ENCODE measurements at places on chromosomes 1 and 21. TPM values are rescaled to one million over a fixed set of nuclear protein-coding genes. Genes with fewer than 3 reads are reported as not detected.
A peak's percentile ranks its signal among the peaks of the same experiment; 100 is the strongest.

DNA sequence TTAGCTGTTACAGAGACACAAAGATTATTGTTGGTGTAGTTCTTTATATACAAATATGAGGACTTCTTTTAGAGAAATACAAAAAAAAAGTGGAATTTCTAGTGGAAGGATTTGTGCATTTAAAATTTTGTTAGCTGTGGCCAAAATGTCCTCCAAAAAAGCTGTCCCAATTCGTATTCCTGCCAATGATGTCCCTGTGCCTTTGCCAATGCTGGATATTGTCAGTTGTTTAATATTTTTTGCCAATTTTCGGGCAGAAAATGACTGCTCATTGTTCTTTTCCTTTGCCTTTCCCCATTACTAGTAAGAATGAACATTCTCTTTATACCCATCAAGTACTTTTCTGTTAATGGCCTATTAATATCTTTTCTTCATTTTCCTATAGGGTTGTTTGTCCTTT, 110.0 kb upstream of the HOOK1 start:
- no peak for DNase-seq

DNA sequence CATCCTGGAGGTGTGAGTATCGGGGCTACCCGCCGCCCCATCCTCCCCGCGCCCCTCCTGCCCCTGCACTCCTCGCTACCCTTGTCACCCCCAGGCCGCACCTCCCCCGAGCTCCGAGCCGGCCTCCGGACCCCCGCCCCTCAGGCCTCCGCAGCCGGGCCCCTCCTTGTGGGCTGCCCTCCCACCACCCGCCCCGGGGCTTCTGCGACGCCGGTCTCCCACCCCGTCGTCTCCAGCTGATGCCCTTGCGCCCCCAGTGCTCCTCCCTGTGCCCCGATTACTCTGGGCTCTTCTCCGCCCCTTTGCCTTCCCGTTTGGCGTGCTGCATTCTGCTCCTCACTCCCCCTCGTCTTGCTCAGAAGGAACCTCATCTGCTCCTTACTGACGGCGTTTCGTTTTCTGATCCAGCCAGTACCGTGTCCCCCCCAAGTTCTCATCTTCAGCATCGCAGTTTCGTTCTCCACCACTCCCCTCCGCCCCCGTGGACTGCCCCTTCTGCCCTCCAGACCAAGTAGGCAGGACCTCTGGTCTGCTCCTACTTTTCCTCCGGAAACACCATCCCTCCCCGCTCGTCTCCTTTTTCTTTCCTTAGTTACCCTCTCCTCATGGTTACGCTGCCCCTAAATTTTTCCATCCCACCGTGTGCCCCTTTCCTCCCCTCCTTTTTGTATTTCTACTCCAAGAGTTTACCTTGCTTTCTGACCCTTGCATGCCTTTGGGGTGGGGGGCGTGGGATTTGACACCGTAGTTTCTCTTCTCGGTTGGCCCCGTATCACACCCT, 841 bp downstream of the SNX27 start:
- DNase-seq: no peak

DNA sequence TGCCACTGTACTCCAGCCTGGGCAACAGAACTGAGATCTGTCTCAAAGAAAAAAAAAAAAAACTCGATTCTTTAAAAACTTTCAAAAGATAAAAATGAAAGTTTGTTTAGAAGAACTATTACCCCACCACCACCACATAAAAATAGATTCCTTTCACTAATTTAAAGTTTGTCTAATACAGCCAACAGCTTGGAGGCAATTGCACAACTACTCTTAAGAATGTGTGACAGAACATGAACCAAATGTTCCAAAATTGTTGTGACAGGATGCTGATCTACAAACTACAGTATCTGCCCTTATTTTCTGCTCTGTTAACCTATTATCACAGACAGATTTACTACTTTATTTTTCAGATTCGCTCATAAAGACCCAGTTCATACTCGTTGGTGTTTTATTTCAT, 5.5 kb upstream of the TGFBR3 start:
- DNase-seq: no peak

DNA sequence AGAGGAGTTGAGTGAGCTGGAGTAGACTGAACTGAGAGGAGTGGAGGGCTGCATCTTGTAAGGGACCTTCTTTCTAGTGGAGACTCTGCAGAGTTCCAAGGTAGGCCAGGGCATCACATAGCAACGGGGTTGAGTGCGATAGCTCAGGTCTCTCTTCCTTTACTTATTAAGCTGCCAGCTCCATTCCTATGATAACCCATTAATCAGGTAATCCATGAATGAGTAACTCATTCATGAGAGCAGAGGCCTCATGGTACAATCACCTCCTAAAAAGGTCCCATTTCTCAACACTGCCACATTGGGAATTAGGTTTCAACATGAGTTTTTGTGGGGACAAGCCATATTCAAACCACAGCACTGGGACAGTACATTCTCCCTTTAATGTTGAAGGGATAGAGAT, 21.3 kb downstream of the VN1R5 start:
- DNase-seq: no peak

- no peak for DNase-seq
Observed at GRCh38 chr1:239224100-239224499, 162.3 kb upstream of the CHRM3 start.

GPX7 gene
- 92.1 TPM for total RNA-seq

DNA sequence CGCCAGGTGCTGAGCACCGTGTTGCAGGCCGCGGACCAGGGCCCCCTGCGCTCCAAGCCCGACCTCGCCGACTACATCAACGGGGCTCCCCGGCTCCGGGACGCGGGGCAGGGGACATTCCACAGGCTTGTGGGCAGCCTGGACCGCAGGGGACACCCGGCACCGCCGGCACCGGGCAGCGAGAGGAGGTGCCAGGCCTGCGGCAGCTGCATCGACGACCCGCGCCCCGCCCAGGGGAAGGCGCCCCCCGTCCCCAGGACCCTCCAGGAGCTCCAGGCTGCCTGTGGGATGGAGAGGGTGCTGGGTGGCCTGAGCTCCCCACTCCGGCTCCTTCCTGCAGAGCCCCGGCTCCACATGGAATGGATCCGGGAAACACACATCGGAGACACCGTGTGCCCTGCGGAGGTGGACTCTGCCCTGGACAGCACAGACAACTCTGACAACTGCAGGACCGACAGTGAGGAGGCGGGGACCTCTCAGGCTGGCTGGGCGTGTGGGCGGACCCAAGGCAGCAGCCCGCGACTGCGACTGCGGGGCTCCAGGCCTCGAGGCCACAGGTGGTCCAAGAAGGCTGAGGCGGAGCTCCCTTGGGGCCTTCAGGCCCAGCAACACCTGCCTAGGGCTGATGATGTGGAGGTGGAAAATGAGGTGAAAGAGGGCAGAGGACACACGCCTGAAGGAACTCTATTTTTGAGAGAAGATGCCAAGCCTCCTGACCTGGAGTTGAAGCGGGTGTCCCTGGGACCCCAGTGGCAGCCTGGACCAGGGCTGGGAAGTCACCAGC, 22.8 kb downstream of the KIAA1614 start:
- DNase-seq: no peak

KRTAP12-2 gene
- total RNA-seq: under 0.01 TPM

DNA sequence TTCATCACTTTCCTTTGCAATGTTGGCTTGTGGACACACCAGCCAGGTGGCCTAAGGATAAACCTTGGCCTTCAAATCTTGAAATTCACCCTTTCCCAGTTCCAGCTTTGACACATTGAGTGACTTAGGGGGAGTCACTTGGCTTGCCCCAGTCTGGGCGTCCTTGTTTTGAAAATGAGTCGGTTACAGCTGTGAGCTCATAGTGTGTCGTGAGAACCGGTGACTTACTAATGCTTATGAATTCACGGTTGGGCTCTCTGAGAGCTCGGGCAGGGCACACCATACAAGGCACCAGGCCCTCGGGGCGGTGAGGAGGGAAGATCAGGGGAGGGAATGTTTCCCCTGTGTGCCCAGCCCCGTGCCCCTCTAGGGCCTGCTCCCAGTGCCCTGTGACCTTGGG, 126.9 kb upstream of the TMPRSS2 start:
- DNase-seq: no peak

DNA sequence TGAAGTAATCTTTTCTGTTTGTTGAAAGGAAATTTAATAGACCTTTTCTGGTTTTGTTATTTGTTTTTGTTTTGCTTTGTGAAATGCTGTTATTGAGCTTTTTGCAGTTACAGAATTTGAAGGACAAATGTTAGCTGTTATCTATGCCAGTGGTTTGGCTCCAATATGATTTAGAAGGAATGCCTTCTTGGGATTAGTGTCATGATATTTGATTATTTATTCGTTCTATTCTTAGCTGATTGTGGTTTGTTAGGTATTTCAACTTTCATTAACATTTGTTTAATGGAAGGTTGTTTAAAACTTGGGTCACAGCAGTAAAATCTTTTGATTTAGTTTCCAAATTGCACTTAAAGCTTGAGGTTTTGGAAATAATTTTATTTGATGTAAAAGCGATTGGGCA, 33.5 kb downstream of the ADGRL2 start:
- DNase-seq: no peak

GRCh38 chr1:19454265-19455146, 30.8 kb downstream of the CAPZB start:
- peak; percentile 47 for DNase-seq

DNA sequence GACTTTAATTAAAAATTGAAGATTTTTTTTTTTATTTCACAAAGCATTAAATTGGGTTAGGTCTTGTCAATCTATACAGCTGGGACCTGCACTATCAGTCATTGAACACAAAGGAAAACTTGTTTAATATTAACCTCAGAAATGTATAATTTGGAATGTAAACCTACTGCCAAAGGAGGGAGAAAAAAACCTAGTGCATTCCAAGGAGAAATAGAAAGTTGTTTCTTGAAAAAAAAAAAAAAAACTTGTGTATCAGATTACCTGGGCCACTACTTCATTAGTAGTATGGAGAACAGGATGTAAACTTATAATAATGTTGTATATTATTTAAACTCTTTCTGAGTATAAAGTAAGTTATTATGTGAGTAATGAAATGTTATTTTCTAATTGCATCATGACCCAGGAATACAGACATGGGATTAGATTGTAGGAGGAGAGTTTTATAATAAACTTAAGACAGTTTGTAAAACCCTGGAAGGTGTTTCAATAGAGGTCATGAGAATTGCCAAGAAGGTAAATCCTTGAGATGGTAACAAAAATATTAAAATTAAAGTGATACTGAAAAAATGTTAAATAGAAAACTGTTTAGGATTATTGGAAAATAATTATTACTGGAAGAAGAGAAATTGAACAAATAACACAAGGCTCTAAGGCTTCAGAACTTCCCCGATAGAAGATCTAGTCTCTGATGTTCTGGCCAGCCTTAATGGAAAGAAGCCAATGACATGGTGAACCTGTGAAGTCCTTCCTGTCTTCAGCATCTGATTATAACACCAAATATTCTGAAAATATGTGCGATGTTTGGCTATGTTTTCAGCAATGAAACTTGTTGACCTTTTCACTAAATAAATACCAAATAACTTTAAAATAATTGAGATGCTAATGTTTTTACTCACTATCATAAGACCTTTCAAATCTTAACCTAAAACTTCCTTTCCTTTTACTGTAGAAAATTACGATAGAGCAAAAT, 412.8 kb upstream of the LYPLAL1 start:
- DNase-seq: no peak

DNA sequence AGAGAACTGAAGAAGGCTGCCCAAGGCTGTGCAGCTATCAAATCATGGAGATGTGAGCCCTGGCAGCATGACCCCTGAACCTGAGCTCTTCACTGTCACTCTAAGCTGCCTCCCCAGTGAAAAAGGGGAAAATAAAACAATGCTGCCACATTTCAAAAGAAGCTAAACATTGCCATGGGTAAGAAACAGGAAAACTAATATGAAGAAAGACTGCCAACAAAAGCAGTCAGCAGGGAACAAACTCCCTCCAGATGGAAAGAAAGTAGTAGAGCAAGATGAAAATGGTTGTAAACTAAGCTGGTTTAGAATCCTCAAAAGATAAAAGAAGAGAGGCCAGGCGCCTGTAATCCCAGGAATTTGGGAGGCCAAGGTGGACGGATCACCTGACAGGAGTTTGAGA, 36.2 kb upstream of the CSF1 start:
- DNase-seq: no peak

Data from hematopoietic multipotent progenitor cell (in vitro differentiated cells).